Stimulated activated memory B cell treated with anti-CD40 and anti-IgM and Interleukin-4, amounts not matched to agents 10 μg/mL and 1 μg/mL and 100 μg/mL, for 72 hours (primary cell): ENCODE measurements at places on chromosomes 11 and 22.

GRCh38 chr11:119717839-119718534, 11.0 kb downstream of the NECTIN1 start:
- ATAC-seq, result no peak

DNA sequence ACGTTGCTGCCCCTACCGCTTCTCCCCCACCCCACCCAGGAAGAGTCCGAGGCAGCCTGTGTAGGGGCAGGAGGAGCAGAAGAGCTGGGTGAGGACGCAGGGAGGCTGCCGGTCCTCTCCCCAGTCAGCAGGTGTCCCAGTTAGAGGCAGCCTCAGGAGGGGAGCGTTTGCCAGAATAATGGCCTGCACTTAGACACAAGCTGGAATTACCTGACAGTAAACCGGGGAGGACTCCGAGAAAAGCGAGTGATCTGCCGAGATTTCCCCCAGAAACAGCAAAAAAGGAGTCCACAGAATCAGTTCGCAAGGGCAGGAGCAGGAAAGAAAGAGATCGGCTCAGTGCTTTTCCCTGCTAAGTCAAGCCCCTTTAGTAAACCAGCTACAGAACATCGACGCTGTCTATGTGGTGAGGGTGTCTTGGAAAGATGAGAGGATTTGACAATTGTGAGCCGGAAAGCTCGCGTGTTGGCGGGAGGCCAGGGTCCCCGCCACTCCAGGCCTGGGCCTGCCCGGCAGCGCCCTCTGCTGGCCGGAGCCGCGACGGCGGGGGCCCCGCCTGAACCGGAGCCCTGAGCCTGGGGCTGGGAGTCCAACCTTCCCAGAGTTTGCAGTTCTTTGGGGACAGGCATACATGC, 17.7 kb upstream of the THRSP start:
- ATAC-seq, result peak; percentile 87

GRCh38 chr11:9775398-9775779, 111.5 kb downstream of the SWAP70 start:
- no peak for ATAC-seq

- no peak for ATAC-seq
Observed at GRCh38 chr22:50544746-50545253, 899 bp upstream of the KLHDC7B start.

DNA sequence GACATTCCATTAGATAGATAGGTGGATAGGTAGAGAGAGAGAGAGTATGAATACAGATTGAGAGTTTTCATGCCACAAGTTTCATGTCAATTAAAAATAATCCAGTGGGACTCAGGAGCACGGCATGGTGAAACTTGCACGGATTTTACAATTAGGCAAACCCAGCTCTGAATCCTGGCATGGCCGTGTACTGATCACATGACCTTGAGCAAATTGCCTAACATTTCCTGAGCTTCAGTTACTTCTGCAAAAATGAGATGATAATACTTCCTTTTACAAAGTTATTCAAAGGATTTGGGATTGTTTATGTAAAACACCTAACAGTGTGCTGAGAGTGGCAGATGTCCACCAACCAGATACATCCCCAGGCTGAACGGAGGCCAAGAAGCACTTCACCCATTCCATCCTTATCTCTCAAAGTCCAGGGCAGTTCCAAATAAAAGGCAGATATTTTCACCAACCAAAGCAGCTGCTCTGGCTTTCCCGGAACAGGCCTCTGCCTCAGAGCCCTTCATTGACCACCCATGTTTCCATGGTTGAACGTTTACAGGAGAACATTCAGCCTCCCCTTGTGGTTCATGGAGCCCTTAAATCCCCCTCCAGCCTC, 17.9 kb downstream of the APLNR start:
- ATAC-seq, result no peak

DNA sequence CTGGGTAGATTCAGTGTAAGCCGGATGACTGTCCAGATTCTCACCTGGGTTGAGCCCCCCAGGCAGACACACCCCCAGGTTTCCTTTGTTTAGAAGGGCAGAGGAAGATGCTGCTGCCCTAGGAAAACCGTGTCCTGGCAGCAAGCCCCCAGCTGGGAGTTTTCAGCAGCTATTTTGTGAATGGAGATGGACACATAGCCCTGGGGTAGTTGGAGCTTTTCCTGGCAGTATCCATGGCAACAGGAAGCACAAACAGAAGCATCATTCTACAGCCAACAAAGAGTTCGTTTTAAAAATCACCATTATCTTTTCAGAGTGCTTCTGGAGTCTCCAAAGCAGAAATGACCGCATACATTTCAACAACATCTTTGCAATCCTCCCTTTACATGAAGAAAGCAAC, 245.5 kb downstream of the BRD1 start:
- ATAC-seq, result no peak

GRCh38 chr22:17198170-17199002, 20.8 kb downstream of the ADA2 start:
- ATAC-seq, result no peak

DNA sequence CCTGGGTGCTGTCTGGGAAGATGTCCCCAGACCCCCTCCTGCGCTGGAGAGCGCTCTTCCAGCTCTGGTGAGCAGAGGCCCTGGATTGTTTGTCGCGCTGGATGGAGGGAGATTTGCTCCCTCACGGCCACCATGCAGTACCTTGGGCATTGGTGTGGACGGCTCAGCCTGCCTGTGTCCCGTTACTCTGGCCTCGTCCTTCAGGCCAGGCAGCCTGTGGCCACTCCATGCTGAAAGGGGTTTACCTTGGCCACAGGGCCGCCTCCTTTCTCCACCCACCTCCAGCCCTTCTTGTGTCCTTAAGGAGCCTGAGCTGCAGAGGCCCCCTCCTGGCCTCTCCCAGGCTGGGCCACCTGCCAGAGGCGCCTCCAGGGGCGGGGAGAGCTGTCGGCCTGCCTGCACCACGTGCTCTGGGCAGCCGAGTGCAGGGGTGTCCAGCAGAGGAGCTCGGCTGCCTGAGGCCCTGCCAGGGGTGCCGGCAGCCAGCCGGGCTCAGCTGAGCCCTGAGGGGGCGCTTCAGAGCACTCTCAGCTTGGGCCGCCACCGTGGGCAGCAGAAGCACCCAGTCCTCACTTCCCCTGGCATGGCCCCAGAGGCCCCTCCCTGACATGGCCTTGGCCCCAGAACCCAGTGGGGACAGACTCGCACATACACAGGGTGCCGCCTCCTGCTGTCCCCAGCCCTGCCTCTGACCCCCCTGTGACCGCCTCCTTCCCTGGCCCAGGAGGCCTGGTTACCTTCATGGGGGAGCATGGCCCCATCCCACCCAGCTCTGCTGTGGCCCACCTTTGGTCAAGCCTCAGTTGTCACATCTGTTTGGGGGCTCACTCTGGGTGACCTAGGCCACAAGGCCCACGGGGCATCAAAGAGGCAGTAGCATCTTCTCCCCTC, 3.4 kb downstream of the CCND1 start:
- ATAC-seq, result no peak

DNA sequence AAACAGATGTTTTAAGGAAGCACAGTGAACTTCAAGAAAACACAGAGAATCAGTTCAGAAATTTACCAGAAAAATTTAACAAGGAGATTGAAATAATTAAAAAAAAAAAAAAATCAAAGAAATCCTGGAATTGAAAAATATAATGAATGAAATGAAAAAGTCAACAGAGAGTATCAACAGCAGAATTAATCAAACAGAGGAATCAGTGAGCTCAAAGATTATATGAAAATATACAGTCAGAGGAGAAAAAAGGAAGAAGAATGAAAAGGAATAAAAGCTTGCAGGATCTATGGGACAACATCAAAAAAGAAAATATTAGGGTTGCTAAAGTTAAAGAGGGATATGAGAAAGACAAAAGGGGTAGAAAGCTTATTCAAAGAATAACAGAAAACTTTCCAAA, 82.3 kb downstream of the XRRA1 start:
- no peak for ATAC-seq

- no peak for ATAC-seq
Observed at GRCh38 chr11:118267486-118267885, 3.4 kb upstream of the MPZL2 start.

DNA sequence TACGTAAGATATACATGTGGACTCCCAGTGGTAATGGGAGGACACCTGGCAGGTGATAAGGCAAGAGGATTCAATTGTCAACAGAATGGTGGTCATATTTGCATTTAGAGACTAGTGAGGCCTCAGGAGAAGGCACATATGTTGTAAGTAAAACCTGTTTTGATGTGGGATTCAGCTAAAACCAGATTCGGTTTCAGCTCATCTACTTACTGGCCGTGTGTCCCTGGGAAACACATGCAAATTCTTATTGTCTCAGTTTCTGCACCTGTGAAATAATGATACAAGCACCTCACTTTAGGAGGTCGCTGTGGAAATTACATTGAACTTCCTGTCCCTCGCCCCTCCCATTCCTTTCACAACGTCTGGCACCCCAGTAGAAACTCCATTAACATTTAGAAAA, 78.9 kb upstream of the FIBIN start:
- ATAC-seq, result no peak

GRCh38 chr11:83115026-83115425, 41.9 kb upstream of the PCF11 start:
- no peak for ATAC-seq

DNA sequence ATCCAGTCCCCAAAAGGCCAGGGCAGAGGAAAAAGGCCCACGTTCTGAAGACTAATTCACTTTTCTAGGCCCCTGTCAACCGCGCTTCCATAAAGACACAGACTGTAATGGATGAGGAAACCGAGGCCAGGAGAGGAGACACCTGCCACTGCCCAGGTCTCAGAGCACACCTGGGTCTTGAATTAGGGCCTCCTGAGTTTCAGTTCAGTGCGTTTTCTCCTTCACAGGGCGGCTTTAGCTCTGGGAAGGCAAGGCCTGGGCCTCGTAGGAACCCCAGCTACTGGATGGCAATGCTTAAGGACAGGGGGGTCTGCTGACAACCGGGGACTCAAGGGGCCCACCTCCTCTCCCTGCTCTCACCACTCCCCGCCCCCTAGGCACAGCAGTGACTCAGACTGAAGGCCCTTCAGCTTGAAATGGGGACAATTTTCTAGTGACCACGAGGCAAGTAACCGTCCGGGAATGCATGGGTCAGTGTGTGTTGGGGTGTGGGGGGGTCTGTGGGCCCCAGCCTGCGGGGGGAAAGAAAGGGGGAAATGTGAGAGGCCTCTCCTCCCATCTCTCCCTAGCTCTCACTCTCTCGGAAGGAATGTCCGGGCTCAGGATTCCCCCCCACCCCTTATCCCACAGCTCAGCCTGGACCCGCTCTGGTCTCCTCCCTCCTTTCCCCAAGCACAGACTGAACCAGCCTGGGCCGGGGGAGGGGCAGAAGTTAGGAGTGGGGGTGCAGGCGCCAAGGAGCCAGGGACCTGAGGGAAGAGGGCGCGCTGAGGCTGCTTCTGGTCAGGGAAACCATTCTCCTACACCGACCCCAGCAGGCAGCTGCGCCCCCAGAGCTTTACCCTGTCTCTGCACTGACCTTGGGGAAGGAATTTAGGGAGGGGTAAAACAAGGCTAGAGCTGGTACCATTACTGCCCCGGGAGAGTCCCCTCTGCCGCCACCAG, 17.2 kb downstream of the CREB3L1 start:
- no peak for ATAC-seq

- ATAC-seq, result no peak
Observed at GRCh38 chr11:8097468-8097867, 16.5 kb downstream of the TUB start.

- ATAC-seq, result no peak
Observed at GRCh38 chr11:118476676-118477075, 40.4 kb downstream of the KMT2A start.

DNA sequence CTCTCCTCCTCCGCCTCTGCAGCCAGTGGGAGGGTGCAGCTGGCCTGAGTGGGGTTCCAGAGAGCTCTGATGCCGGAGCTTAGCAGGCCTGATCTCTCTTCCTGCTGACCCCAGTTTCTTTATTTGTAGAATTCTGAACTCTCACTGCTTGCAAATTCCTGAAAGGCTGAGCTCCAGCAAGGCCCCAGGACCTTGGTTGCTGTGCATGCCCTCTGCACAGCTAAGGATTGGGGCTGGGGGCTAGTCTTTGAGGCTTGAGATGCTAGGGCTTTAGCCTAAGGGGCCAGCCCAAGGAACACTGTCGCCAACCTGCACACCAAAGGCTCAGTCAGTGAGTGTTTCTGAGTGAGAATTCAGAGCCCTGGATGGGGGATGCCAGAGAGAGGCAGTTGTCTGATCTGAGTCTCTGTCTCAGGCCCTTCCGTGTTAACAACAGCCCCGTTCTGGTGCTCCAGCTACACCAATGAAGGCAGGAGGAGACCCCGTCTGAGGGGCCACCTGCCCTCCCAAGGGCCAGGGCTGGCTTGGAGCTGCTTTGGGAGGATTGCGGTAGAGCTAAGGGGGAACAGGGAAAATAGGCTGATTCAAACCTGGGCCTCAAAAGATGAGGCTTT, 106.0 kb upstream of the LMO1 start:
- ATAC-seq, result no peak

DNA sequence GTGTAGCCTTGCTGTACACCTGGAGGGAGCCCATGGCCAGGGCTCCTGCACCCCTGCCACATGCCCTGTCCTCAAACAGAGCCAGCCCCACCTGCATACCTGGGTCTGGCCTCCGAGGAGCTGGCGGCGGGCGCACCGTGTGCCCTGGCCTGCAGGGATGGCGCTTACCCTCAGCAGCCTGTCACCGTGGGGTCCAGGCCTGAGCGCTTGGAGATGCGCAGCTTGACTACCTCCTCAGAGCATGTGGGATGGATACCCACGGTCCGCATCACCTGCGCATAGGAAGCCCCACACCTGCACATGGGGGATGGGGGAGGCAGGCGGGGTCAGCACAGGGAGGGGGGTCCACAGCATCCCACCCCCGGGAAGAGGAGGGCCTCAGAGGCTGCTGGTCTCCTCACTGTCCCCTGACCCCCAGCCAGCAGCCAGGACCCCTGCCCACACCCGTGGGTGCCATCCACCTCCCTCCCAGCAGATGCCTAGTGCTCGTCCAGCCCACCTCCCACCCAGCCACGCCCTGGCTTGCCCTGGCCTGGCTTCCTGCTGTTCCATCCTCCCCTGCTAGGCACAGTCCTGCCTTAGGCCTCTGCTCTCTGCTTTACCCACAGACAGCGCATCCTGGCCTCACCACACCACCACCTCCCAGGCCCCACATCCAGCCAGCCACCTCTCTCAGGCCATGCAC, 22.4 kb upstream of the GNB1L start:
- ATAC-seq, result peak; percentile 7

DNA sequence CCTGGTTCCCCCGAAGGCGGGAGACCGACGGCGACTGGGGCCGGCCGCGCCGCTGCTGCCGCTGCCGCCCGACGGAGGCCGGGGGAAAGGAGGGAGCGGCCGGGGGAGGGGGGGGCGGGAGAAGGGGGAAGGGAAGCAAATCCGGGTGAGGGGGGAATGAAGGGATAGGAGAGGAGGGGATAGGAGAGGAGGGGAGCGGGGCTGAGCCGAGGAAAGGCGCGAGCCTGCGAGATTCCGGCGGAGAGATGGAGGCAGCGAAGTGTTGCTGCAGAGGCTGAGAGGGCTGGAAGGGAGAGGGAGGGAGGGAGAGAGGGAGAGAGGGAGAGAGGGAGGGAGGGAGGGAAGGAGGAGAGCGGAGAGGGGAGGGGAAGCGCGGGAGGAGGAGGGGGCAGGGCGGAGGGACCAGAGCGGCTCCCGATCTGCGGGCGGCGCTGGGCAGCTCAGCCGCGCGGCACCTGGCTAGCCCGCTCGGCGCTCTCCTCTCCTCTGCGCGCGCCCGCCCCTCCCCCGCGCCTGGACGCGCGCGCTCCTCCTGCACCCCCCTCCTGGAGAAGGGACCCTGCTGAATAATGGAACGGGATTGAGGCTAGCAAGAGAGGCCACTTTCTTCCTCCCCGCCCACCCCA, 52.3 kb downstream of the SLC22A12 start:
- no peak for ATAC-seq

GRCh38 chr22:20248461-20248978, 19.6 kb downstream of the RTN4R start:
- no peak for ATAC-seq

GRCh38 chr11:73498343-73498742, 99.6 kb downstream of the FAM168A start:
- no peak for ATAC-seq
